ENCODE measurements at places on chromosomes 16 and 17.

DNA sequence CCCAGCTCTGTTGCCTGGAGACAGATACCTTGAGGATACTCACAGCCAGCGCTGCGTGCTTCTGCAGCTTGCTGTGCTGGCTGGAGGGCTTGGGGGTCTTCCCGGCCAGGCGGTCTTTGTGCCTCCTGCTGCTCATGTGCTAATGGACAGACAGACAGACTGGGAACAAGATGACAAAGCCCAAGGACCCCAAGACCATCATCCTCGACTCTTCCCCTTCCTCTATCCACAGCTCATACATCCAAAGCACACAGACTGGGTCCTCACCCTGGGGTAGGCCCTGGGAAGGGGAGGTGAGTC, 7.7 kb downstream of the NKIRAS2 start:
- no peak for DNase-seq

- DNase-seq, result no peak
These were observed 387 bp upstream of the STARD3 start for GRCh38 chr17:39636587-39636926.

GRCh38 chr17:34651402-34651811, 72.0 kb downstream of the TMEM132E start:
- DNase-seq, result no peak

DNA sequence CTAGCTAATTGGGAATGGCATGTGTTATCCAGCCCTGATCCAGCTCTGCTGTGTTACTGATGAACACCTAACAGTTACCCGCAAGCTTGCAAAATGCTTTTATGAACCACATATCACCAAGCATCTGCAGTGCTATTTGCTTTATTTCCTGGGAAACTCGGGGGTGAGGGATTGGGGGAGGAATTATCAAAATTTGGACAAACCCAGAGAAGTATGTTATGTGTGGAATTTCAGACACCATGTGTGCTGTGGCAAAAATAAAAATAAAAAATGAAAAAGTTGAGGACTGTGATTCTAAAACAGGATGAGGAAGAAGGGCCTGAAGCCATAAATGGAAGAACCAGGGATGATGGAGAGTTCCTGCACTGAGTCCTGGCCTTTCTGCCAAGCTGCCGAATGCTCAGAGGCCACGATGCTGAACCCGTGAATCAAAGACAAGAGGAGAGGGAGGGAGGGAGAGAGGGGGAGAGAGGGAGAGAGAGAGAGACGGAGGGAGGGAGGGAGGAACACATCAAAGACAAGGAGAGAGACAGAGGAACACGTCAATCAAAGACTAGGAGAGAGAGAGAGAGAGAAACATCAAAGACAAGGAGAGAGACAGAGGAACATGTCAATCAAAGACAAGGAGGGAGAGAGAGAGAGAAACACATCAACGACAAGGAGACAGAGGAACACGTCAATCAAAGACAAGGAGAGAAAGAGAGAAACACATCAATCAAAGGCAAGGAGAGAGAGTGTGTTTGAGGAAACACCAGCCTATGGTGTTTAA, 89.8 kb downstream of the MRM3 start:
- no peak for DNase-seq

DNA sequence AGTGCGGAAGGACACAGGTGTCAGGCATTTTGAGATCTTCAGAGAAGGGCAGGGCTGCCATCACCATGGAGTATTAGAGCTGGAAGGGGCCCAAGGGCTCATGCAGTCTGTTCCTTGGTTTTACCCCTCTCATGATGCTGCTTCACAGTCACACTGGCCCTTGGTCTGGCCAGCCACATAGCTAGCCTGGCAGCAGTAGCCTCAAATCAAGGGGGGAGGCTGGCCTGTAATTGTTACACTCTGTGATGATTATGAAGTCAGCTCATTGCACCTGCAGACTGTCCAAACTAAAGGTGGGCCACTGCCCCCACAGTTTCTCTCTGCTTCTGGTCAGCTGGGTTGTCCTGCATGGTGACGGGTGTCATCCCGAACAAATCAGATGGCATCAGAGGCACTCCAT, at the start of gene FNDC8:
TSS of gene FNDC8 (plus strand) at position 301 of the 400 bp plus-strand sequence. CDS start at position 380, 79 bp downstream.
- DNase-seq, result no peak

DNA sequence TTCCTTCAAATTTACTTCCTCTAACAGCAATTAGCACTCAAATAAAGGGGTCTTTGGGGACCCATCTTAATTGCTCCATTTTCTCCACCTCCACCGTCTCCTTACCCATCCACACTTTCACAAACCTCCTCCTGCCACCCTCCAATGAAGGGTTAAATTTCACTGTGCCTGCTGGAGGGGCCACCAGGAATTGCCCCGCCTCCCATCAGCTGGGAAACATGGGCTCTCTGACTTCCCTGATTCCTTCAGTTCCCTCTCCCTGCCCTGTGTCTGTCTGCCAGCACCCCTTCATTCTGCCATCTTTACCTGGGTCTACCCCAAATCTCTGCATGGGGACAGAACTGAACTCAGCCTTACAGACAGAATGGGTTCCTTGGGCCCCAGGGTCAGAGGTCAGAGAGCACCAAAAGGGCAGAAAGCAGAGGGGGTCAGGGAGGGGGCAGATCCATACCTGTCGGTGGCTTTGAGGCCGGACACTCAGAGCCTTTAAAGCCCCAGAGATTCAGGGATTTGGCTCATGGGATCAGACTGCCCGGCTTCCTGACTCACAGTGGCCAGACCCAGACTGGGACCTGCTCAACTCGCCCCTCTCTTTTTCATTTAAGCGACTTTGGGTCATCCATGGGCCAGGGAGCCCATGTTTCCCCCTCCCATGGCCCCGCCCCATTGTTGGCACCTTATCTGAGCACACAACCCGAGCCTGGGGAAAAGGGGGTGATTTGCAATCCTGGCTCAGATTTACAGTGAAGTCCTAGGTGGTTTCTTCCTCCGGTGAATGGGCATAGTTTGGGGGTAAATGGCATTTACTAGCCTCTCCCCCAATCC, 17.6 kb upstream of the SP2 start:
- DNase-seq, result no peak

DNA sequence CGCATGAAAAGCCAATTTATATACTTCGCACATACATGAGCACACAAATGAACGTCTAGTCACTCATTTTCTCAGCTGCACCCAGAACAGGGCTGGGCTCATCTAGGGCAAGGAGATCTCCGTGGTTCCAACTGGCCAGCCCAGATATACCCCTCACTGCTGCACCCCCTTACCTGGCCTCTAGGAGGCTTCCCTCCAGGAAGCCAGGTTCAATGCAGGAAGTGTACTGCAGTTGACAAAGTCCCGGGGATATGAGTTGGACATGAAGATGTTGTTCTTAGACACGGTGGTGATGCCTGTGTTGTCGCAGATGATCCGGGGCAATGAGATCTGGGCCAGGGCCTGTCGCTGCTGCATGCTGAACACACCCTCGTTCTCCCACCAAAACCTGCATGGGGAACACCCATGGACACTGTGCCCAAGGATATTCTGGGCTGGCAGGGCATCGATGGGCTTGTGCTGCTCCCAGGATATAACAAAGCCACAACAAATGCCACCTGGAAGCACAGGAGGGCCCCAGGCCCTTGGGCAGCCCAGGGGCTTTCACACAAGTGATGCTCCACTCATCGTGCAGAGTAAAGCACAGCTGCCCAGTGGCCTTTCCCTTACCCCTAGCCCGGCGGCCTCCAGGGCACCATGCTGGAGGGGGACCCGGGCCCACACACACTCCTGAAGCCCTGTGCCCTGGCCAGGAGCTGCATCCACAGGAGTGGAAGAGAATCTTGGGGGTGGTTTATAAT, 10.1 kb downstream of the MPO start:
- no peak for DNase-seq

- DNase-seq, result no peak
These were observed 11.3 kb downstream of the TMC6 start for GRCh38 chr17:78117027-78117981.
